ENCODE measurements at places on chromosomes 3 and 15.

DNA sequence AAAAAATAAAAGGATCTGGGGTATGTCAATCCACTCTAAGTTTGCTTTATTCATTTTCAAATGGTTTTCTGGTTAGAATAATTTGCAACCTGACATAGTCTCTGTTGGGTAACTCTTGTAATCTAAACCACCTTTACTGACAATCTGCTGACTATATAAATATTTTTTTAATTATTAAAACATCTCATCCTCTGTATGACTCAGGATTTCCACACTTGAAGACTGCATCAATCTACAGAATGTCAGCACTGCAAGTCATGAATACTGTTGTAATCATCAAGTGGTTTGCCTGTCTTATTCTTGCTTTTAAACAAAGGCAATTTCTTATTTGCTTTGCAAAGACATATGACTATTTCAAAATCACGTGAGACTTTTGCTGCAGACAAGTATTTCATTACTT lies 42.1 kb downstream of the VGLL3 start:
- no peak for DNase-seq

DNA sequence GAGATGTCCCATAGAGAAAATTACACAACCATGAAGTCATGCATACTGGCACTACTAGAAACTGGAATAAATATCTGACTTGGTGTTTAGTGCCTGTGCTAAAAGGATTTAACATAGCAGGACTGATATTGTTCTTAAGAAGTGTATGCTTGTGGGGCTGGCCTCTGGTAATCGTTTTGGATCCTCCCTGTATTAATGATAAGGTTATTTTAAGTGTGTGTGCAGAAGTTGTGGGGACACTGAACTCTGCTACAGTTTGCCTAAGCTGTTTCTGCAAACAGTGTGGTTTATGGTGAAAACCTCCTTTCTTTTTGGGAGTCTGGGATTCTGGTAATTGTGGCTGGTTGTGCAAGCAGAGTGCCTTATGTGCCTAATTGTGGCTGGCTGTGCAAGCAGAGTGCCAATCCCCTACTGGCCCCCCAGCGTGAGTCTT lies 120.8 kb downstream of the CLASP2 start:
- no peak for DNase-seq

GRCh38 chr3:188082450-188082849 lies 71.5 kb upstream of the LPP start:
- DNase-seq = no peak

GRCh38 chr3:28173836-28174235 lies 67.6 kb upstream of the CMC1 start:
- DNase-seq = no peak

DNA sequence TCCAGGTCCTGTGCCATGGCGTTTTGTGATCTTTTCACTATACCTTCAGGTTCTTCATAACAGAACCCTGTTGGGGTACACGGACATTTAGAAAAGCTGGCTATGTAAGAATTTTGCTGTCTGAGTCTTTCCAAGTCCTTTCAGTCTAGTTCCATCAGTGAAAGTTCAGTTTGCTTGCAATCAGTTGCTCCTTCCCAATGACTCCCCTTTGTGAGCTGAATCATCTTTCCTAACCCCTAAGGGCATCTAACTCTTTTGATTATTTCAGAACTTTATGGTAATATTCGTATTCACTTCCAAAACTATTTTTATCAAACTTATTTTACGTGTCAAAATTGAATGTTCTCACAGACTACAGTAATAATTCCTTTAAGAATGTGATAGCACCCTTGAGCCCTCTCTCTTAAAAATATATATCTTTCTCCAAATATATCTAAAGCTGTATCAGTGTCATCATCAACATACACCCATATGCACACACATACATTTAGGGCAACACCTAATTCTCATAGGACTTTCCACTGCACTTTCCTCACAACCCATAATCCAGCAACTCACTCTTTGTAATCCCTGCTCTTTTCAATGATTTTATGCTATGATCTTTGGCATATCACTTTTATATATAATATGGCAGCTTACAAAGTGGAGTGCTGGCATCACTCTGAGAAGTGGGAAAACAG lies 263.7 kb downstream of the GBE1 start:
- DNase-seq = no peak

- DNase-seq = no peak
Measured at GRCh38 chr3:148381051-148381450, 316.7 kb upstream of the AGTR1 start.

- no peak for DNase-seq
Measured at GRCh38 chr3:144270100-144270499, 298.5 kb downstream of the DIPK2A start.

DNA sequence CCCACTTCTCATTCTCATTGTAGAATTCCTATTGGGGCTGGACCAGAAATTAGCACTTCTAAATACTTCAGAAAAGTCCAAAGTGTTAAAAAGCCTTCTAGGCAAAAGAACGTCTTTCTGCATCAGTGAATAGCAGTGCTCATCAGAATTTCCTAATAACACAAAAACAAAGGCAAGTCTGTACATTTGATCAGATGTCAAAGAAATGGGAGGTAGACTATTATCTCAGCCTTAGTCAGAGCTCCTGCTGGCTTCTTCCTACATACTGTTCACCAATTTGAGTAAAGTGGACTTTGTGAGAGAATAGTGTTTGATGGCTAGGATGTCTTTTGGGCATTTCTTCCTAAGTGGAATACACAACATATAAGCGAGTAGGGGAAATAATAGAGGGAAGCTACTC lies 48.7 kb downstream of the FOXB1 start:
- no peak for DNase-seq

- no peak for DNase-seq
Measured at GRCh38 chr3:62027241-62027640, 346.1 kb downstream of the FEZF2 start.

DNA sequence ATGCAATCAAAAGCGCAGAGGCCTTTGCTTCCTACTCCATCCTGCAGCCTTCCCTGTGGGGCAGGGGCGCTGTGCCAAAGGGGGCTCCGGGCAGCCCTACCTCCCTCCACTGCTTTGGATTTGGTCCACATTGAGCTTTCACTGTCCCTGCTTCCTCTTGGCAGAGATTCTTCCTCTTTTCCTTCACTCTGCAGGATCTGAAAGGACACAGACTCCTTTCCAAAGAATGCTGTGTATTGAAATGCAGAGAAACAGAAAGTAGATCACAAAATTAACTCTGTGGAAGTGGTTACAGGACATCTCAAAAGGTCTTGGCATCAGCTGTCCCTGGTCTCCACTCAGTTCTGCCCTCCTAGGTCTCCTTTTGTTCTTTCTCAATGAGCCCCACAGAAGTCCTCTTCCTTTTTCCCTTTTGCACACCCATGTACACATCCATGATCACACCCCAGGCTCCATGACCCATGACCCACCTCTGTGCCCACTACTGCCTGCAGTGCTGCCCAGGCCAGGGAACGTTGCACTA lies 64.1 kb downstream of the CCR1 start:
- no peak for DNase-seq

GRCh38 chr3:121885386-121885785 lies 8.8 kb upstream of the SLC15A2 start:
- DNase-seq = no peak

DNA sequence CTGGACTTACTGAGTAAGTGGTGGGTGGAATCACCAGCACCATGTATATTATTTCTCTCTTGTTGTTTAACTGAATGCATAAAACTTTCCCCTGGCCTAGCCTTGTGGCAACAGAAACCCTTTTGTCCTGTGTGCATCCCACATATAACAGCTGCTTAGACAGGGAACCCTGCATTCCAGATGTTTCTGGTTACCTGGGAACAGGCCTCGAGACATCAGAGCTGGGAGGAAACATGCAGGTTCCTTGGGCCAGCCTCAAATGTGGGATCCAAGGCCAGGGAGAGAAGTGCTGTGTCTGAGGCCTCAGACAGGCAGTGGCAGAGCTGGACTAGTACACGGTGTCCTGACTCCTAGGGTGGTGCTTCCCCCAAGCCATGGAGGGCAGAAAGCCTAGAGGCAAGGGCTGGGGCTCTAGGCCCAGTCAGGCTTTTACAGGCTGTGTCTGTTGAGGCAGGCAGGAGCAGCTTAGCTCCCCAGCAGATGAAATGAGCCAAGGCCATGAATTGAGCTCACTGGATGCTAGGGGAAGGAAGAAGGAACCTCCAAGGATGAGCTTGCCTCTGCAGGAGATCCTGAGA lies 57.7 kb downstream of the ITGA11 start:
- no peak for DNase-seq

DNA sequence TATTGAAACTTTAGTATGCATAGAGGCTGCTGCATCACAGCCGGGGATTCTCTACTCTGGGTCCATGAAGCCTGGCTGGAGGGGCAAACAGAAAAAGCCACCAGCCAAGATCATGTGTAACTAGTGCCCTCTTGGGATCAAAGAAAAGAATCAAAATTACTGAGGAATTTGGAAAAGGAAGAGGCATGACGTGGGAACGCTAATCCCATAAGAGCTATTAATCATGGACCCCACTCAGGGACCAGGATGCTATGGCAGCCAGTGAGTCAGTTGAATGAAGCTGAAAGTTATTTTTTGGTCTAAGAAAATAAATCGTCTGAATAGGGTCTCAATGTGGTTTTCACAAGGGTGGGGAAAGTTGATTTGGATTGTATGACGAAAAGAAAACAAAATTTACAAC lies 1165.1 kb downstream of the ROBO2 start:
- no peak for DNase-seq

DNA sequence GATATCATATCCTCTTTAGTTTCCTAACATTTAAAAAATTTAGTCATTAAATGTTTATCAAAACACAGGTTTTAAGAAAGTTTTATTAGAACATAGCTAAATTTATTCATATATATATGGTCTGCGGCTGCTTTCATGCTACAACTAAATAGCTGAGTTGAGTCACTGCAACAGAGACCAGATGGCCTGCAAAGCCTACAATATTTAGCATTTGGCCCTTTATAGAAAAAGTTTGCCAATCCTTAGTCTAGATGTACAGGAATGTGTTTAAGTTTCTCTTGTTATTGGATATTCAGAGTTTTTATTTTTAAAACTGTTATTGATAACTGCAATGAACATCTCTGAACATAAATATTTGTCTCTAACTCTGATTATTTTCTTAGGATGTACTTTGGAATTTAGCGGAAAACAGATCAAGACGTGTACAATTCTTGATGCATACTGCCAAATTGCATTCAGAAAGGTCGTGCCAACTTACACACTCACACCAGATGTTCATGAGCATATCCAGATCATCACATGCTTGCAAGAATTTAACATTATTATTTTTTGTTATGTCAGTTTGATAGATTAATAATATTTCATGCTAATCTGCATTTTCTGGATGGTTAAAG lies 157.9 kb downstream of the STAC start:
- no peak for DNase-seq

DNA sequence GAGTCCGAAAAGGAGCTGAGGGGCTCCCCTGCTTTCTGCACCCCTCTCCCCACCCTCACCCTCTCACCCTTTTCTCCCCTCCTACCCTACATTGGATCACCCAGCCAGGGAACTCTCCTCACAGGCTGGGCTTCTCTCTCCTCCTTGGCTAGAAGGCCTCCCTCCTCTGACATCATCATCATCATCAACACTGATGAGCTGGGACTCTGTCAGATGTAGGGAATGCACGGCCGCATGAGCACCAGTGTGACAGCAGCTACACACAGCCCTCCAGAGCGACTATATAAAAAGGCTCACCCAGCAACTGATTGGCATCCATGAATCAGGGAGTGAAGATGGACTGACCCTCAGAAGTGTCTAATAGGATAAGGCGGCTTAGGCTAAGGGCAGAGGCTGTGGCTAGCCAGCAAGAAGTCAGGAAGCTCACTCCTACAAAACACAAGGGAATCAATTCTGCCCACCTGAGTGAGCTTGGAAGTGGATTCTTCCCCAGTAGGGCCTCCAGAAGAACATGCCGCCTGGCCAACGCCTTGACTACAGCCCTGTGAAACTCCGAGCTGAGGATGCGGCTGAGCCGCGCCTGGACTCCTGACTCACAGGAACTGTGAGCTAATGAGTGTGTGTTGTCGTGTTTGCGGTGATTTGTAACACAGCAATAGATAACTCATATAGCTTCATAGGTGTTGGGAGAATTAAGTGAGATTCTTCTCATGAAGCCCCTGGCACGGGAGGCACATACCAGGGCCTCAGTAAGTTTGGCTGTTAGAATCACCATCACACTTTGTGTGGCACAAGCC lies 147.6 kb downstream of the FAM43A start:
- DNase-seq = no peak

DNA sequence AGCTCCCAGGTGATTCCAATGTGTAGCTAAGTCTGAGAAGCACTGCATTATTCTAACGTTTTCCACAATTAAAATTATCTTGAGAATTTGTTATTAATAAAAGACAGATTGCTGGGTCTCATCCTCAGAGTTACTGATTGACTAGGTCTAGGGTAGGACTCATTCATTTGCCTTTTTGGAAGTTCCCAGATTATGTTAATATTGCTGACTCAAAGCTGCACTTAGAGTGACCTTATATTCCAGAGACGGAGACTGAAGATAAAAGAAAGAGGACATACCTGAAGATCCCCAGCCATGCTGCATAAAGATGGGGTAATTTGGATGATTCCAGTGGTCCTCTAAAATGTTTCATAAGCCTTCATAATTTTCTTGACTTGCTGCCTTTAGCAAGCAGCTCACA lies 81.8 kb downstream of the PLSCR2 start:
- no peak for DNase-seq

GRCh38 chr15:82944056-82944455 lies 8.5 kb downstream of the HOMER2 start:
- DNase-seq = no peak

GRCh38 chr15:48406266-48406891 lies 75.2 kb downstream of the DUT start:
- DNase-seq = no peak
